Stimulated activated CD8-positive, alpha-beta memory T cell treated with anti-CD3 and anti-CD28 coated beads, Interleukin-15, amount 100 ng/mL, for 24 hours (primary cell): ENCODE measurements at places on chromosomes 4 and X.

- DNase-seq = no peak
Observed at GRCh38 chr4:40587826-40588225, 41.8 kb downstream of the RBM47 start.

DNA sequence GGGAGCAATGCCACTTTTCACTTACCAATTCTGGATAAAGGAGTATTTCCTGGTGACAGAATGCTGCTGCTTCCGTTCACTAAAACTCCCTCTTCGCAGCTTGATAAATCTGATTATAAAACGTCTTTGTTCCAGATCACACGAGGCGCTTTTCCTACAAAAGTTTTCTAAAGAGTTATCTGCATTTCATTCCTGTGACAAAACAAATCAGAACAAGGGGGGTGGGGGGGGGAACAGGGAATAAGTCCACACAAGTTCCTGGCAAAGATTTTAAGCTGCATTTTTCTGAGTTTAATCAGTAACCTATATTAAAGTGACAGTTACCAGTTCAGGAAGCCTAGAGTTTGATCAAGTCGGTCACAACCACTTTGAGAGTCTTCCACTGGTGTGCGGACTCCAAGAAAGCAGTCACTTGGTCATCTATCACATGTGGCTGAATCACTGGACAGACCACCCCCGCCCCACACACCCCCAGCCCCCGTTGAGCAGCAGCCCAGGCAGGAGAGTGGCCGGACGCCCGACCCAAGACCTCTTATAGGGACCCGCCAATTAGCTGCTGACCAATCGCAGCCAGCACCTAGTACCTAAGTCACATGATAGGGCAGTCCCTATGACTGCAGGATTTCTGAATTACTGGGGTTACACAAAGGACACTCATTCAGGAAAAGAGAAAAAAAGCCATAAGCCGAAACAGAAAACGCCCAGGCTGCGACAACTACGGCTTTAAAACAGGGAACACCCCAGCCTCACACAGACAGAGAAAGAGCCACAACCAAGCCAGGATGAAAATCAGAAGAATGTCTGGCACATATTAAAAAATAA, 569.3 kb upstream of the DIPK2B start:
- DNase-seq = no peak

DNA sequence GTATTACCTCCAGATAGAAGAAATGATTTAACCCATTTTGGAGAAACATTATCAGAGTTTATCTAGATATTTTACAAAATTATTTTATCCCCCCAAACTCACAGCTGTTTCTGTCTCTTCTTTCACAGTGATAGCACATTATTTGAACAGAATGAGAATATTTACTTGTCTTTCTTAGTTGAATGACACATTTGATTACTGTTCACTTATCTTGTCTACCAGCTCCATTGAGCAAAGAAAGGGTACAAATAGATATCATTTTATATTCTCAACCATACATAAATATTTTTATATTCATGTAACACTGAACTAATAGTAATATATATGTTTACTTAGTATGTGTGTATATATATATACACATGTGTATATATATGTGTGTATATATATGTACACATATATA, 364.2 kb downstream of the GALNTL6 start:
- no peak for DNase-seq

DNA sequence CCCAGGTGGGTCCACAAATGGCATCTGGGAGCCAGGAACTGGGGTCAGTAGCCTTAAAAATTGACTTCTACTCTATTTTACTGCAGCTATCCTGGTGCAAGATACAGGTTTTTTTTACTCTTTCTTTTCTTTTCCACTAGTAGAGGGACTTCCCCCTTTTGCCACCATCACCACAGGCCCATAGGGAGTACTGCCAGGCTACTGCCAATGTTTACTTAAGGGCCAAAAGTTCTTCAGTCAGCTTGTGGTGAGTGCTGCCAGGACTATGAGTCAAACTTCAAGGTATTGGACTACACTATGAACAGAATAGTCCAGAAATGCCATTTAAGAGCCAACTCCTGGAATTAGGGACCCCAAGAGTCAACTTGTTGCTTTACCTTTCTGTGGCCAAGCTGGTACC, 94.7 kb downstream of the EDA2R start:
- no peak for DNase-seq

- no peak for DNase-seq
Observed at GRCh38 chr4:146435962-146436361, 85.8 kb downstream of the SLC10A7 start.
